HCEC 1CT (cell line): ENCODE measurements at places on chromosomes 12 and 14.

- DNase-seq, result no peak
Observed at GRCh38 chr12:104605685-104606084, 148.9 kb downstream of the CHST11 start.

GRCh38 chr14:92846162-92846897, 52.2 kb downstream of the GOLGA5 start:
- DNase-seq, result peak; percentile 83

GRCh38 chr12:81196595-81196994, 118.7 kb downstream of the ACSS3 start:
- no peak for DNase-seq

GRCh38 chr14:79663453-79663852, 547.9 kb downstream of the DIO2 start:
- DNase-seq, result no peak

GRCh38 chr14:64220466-64220865, 73.7 kb downstream of the ESR2 start:
- DNase-seq, result no peak
